SJSA1 (cell line): ENCODE measurements at places on chromosomes 1 and 21.

DNA sequence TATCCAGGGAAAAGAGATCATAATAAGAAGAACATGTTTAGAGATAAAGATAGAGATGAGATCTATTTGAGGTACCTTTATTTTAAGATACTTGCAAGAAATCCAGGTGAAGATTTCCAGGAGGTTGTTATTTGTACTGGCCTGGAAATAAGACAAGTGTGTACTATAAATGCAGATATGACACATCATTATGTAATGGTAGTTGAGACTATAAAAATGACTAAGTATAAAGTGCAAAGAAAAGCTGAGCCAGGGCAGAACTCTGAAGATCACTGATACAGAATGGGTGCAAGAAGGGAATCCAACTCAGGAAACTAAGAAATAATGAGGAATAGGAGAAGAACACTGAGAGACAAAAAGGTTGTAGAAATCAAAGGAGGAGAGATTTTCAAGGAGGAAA, 378.2 kb upstream of the PBX1 start:
- H3K27me3 ChIP-seq: no peaks in the 10 kb centered on the region
- DNase-seq: no peak
- no peaks in the 10 kb centered on the region for H3K36me3 ChIP-seq
- H3K27ac ChIP-seq: no peak overlapping the region
- no peak overlapping the region for H3K4me3 ChIP-seq

- H3K27ac ChIP-seq: no peak overlapping the region
- no peak overlapping the region for H3K4me3 ChIP-seq
- DNase-seq: no peak
Measured at GRCh38 chr1:36085126-36085525, 1.2 kb downstream of the TEKT2 start.

GRCh38 chr1:173663159-173663558, 6.5 kb downstream of the ANKRD45 start:
- no peak overlapping the region for H3K4me3 ChIP-seq
- DNase-seq: no peak
- no peaks in the 10 kb centered on the region for H3K36me3 ChIP-seq
- no peaks in the 10 kb centered on the region for H3K4me1 ChIP-seq
- H3K27ac ChIP-seq: no peak overlapping the region
- H3K27me3 ChIP-seq: no peaks in the 10 kb centered on the region

- no peaks in the 10 kb centered on the region for H3K4me1 ChIP-seq
- no peaks in the 10 kb centered on the region for H3K36me3 ChIP-seq
- no peaks in the 10 kb centered on the region for H3K27me3 ChIP-seq
- H3K4me3 ChIP-seq: no peak overlapping the region
- H3K27ac ChIP-seq: no peak overlapping the region
Measured at GRCh38 chr1:199701726-199702125, 325.8 kb upstream of the NR5A2 start.

GRCh38 chr1:242055749-242056320, 56.9 kb upstream of the MAP1LC3C start:
- no peaks in the 10 kb centered on the region for H3K27me3 ChIP-seq
- DNase-seq: no peak
- no peaks in the 10 kb centered on the region for H3K36me3 ChIP-seq
- H3K4me1 ChIP-seq: no peaks in the 10 kb centered on the region
- H3K27ac ChIP-seq: no peak overlapping the region

- peaks cover 22% of the 10 kb centered on the region for H3K4me1 ChIP-seq
- DNase-seq: no peak
- H3K36me3 ChIP-seq: no peaks in the 10 kb centered on the region
Measured at GRCh38 chr1:59569198-59569597, 245.6 kb upstream of the HOOK1 start.

DNA sequence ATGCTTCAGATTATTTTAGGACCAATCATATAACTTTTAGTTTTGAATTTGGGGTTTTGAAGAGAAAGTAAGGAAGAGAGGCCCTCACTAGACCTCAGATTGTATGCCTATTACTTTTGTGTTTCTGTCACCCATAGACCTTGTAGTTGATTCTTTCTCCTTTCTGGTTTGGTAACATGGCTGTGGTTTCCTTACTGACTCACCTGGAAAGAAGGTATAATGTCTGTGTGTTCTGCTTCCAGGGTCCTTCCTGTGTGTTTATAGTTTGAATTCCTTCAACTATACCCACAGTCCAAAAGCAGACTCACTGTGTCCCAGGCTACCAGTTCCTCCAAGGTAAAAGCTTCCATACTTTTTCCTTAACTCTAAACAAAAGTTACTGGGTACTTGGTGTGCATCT, 8.1 kb downstream of the SLC44A3 start:
- no peak for DNase-seq
- no peak overlapping the region for H3K27ac ChIP-seq
- H3K4me3 ChIP-seq: no peak overlapping the region
- H3K27me3 ChIP-seq: no peaks in the 10 kb centered on the region
- H3K36me3 ChIP-seq: no peaks in the 10 kb centered on the region

DNA sequence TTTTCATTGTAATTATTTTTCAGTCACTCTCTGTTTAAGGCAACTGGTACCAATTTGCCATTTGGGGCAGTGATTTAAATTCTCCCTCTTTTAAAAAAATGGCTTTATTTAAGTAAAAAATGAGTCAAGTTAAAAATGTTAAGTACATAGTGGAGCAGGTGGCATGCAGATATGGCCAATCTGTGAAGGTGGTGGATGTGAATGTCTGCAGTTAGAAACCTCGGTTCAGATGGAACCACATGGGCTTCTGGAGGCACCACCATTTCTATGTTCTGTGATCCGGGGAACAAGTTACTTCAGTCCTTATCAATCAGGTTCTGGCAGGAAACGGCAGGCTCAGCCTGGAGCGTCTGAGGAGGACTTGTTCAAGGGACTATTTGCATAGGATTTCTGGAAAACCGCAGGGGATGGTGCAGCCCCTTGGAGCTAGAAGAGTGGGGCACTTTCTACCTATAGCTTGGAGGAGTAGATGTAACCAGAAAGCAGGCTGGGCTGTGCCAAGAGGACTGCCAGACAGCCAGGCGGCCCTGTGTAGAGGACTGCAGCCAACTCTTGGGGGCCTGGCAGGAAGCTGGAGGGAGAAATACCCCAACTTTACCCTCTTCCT, 12.3 kb downstream of the IGSF21 start:
- H3K36me3 ChIP-seq: no peaks in the 10 kb centered on the region
- DNase-seq: no peak
- 0 out of 2 replicates have a peak, but pooled peaks cover 3% of the 10 kb centered on the region for H3K27me3 ChIP-seq
- no peak overlapping the region for H3K27ac ChIP-seq
- H3K4me1 ChIP-seq: no peaks in the 10 kb centered on the region

GRCh38 chr1:69982992-69983391, 222.4 kb downstream of the LRRC40 start:
- no peaks in the 10 kb centered on the region for H3K36me3 ChIP-seq
- no peak overlapping the region for H3K27ac ChIP-seq
- no peak overlapping the region for H3K4me3 ChIP-seq
- no peaks in the 10 kb centered on the region for H3K27me3 ChIP-seq
- no peak for DNase-seq

DNA sequence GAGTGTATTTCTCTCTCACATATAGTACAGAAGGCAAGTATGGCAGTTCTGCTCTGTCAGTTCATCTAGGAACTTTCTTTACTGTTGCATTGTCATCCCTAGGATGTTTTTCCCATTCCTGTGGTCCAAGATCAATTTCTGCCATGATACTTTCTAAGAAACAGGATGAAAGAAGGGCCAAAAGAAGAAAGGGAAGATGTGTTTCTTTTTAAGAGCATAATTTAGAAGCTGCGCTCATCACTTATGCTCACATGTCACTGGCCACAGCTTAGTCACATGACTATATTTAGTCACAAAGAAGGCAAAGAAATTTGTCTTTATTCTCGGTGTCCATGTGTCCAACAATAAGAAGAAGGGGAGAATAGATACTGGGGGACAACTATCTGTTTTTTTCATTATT, 7.0 kb upstream of the MAST2 start:
- no peak overlapping the region for H3K4me3 ChIP-seq
- no peaks in the 10 kb centered on the region for H3K4me1 ChIP-seq
- no peaks in the 10 kb centered on the region for H3K36me3 ChIP-seq
- H3K27me3 ChIP-seq: no peaks in the 10 kb centered on the region
- DNase-seq: no peak

- H3K36me3 ChIP-seq: no peaks in the 10 kb centered on the region
- peak overlapping the region; percentile 89 for H3K27ac ChIP-seq
- DNase-seq: no peak
- H3K4me3 ChIP-seq: peak overlapping the region; percentile 46
Measured at GRCh38 chr1:150362721-150363425, 1.1 kb upstream of the RPRD2 start.

DNA sequence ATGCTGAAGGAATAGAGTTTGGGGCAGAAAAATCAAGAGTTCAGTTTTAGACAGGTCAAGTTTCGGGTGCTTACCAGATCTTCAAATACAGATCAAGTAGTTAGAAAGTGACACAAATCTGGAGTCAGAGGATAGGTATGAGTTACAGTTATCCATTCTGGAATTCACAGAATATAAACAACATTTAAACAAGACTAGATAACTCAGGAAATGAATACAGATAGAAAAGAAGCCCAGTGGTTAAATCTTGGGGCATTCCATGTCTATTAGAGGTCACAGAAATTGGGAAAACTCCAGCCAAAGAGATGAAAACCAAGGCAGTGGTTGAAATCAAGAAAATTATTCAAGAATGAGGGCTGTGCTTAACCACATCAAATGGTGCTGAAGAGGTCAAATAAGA, 187.0 kb upstream of the HP1BP3 start:
- DNase-seq: no peak
- peak overlapping the region; percentile 86 for H3K27ac ChIP-seq
- H3K4me1 ChIP-seq: peaks cover 26% of the 10 kb centered on the region
- no peak overlapping the region for H3K4me3 ChIP-seq
- no peaks in the 10 kb centered on the region for H3K27me3 ChIP-seq
- peaks cover 23% of the 10 kb centered on the region for H3K36me3 ChIP-seq

DNA sequence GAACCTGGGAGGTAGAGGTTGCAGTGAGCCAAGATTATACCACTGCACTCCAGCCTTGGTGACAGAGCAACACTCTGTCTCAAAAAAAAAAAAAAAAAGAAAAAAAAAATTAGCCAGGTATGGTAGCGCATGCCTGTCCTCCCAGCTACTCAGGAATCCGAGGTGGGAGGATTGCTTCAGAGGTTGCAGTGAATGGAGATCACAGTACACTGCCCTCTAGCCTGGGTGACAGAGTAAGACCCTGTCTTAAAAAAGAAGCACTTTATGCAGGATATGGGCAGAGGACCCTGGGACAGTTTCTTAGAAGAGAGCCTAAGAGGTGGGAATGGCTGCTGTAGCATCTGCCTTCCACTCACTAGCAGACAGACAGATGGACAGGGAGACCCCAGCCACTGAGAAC, 23.0 kb downstream of the IQGAP3 start:
- peaks cover 99% of the 10 kb centered on the region for H3K36me3 ChIP-seq
- H3K4me3 ChIP-seq: no peak overlapping the region
- H3K4me1 ChIP-seq: 0 out of 2 replicates have a peak, but pooled peaks cover 4% of the 10 kb centered on the region
- no peaks in the 10 kb centered on the region for H3K27me3 ChIP-seq
- no peak overlapping the region for H3K27ac ChIP-seq

- 0 out of 2 replicates have a peak, but pooled peaks cover 5% of the 10 kb centered on the region for H3K4me1 ChIP-seq
- H3K27me3 ChIP-seq: peaks cover 5% of the 10 kb centered on the region
- DNase-seq: no peak
- H3K4me3 ChIP-seq: no peak overlapping the region
- no peaks in the 10 kb centered on the region for H3K36me3 ChIP-seq
Measured at GRCh38 chr1:150881331-150882070, 5.1 kb upstream of the ARNT start.

DNA sequence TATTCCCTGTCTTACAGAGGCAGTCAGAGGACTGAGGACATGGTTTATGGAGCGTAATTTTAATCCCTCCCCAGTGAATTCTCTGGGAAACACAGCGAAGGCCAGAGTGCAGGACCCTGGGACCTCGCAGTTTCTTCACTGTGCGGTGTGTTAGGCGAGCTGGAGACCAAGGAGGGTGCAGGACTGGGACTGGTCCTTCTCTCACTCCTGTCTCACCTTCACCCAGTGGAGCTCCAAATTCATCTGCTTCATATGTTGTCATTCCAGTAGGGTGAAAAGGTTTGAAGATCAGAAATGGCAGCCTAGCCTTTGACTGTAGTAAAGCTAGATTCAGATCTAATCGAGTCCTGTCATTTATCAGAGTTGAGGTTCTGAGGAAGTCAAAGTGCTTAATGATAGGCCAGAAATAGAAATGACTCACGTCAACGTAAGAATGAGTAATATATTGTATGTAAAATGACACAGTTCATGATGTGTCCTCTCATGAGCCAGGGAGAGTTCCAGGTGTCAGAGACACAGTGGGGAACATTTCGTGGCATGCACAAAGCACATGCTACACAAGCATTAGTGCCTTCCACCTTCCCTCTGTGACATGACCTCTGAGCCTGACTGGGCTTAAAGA, 647.5 kb downstream of the SMYD3 start:
- H3K4me1 ChIP-seq: peaks cover 16% of the 10 kb centered on the region

DNA sequence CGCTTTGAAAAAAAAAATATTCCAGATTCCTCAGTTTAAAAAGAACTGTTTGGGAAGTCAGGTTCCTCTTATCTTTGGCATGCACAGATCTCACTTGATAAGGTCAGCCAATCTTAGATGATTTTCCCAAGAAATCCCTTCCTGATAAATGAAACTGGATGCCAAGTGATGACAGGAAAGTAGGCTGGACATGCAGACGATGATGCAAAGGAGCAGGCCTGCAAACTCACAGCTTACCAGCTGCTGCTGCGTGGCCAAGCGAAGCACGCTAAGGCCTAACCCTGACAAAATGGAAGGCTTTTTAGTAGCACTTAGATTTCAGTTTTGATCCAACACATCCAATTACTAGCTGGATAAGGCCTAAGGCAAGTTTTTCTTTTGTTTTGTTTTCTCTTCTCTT, 10.1 kb downstream of the TADA1 start:
- no peaks in the 10 kb centered on the region for H3K27me3 ChIP-seq
- H3K27ac ChIP-seq: no peak overlapping the region
- no peak for DNase-seq
- H3K4me1 ChIP-seq: peaks cover 6% of the 10 kb centered on the region
- H3K4me3 ChIP-seq: no peak overlapping the region
- H3K36me3 ChIP-seq: peaks cover 61% of the 10 kb centered on the region

DNA sequence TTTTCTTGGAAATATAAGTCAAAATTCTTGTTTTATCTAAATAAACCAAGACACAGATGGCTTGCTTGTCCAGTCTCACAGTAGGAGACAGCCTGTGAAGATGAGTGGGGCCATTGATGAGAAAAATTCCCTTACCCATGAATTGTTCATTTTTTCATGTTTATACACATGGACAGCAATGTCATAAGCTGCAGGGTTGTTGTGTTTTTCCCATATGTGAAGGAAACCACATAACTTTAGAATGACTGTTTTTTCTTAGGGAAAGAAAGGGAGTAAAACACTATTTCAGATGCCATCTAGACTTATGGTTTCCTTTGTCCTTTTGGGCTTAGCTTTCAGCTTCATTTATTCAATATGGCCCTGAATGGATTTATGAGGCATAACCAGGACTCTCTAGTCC, 622.5 kb upstream of the NR5A2 start:
- no peaks in the 10 kb centered on the region for H3K36me3 ChIP-seq
- no peak overlapping the region for H3K27ac ChIP-seq
- H3K27me3 ChIP-seq: 0 out of 2 replicates have a peak, but pooled peaks cover 3% of the 10 kb centered on the region
- no peak overlapping the region for H3K4me3 ChIP-seq
- no peak for DNase-seq

GRCh38 chr1:246622035-246622652, 55.9 kb downstream of the CNST start:
- peaks cover 3% of the 10 kb centered on the region; the same call in 1 of the 2 replicates for H3K4me1 ChIP-seq
- H3K36me3 ChIP-seq: peaks cover 15% of the 10 kb centered on the region
- no peak overlapping the region for H3K27ac ChIP-seq
- H3K4me3 ChIP-seq: no peak overlapping the region
- no peak for DNase-seq

GRCh38 chr1:18972531-18972930, 16.1 kb upstream of the IFFO2 start:
- no peaks in the 10 kb centered on the region for H3K36me3 ChIP-seq
- no peaks in the 10 kb centered on the region; the same call in 1 of the 2 replicates for H3K4me1 ChIP-seq
- H3K27ac ChIP-seq: no peak overlapping the region
